ENCODE measurements at places on chromosomes 13 and 19.

- no peak for DNase-seq
These were observed 2358.4 kb downstream of the PCDH9 start for GRCh38 chr13:64871742-64872141.

GRCh38 chr13:22120646-22121045 lies 449.8 kb downstream of the FGF9 start:
- DNase-seq, result no peak

DNA sequence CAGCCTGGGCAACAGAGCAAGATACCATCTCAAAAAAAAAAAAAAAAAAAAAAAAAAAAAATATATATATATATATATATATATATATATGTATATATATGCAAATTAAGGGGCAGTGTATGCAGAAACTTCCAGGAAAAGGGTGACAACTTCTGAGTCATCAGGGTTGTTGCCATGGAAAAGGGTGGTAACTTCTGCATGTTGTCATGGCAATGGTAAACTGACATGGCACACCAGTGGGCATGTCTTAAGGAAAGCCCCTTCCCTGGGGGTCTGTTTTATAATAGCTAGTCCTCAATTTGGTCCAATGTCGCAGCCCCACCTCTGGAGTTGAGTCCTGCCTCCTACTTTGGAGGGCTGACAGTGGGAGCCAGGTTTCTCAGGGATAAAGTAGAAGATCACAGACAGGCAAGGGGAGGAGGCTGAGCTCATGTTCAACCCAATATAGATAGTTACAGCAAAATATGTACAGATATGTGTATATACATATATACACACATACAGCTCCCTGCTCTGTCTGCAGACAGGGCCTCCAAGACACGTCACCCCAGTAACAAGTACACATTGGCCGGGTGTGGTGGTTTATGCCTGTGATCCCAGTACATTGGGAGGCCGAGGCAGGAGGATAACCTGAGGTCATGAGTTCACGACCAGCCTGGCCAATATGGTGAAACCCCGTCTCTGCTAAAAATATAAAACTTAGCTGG lies 7.2 kb upstream of the FCHO1 start:
- no peak for DNase-seq

GRCh38 chr19:19031891-19032290 lies 1.4 kb downstream of the SUGP2 start:
- no peak for DNase-seq

DNA sequence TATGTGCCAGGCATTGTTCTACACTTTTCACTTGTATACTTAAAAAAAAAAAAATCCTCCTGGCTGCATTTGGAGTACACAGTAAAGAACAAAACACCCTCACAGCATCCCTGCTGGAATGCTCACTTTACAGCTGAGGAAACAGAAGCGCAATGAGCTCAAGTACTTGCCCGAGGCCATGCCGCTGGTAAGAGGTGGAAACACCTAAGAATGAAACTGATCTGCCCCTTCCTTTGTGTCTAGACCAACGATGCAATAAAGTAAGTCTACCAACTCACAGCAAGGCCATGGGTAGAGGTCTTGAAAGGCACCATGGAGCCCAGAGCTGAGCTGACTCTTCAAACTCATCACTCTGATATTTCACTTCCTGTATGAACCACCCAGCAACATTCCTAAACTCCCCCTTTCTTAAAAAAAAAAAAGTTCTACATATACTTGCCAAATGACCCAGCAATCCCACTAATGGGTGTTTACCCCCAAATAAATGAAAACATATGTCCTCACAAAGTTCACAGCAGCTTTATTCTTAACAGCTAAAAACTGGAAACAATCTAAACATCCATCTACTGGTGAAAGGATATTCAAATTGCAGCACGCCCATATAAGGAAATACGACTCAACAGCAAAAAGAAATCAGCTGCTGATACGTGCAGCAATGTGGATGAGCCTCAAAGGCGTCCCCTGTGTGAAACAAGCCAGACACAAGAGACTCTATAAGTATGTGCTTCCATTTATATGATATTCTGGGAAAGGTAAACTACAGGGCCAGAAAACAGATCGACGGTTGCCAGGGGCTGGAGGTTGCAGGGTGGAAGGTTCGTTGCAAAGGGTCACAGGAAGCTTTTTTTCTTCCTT lies 236.6 kb upstream of the MAB21L1 start:
- DNase-seq, result no peak

GRCh38 chr13:87677043-87677495 lies 5.9 kb downstream of the SLITRK5 start:
- DNase-seq, result no peak

DNA sequence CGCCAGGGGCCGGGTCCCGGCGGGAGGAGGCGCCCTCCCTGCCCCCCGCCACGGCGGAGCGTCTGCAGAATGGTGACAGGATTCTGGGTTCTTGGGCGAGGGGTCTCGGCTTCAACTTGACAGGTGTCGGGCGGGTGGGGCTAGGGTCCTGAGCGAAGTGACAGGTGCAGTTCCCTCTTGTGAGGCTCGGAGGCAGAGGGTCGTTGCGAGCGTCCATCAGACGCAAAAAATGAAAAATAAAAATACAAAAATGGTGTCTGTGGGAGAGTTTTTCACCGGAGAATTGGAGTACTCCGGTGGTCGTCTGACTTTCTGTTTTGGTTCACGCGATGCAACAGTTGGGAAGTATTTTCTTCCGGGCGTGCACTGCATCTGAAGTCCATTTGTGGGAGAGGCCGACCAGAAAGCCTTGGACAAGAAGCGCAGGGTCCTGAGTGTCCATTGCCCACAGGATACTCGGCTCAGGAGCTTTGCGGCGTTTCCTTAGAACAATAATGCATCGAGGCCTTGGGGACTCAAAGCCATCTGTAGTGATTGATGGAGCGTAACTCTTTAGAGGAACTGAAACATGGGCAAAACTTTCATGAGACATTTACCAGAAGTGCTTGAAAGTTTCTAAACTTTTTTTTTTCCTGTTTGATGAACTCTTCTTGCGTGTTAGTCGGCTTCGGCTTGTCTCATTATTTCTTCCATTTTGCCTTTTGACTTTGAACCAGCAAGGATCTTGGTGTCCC lies 759 bp downstream of the RB1 start:
- peak; percentile 45 for DNase-seq

DNA sequence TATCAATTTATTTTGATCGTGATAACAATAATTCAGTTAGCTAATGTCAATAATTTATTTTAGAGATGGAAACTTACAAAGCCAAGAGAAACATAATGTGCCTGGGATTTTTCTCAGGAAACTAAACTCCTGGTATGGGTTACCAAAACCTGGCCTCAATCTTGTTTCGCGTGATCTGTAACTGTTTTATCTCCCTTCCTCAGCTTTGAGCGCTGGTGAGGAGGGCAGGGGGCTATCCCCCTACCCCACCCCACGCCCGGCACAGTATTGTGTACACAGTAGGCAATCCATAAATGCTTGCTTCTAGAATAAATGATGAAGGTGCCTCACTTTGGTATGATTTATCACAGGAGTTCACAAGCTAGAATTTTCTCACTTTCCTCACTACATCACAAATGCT lies 7.7 kb upstream of the DOCK9 start:
- DNase-seq, result no peak

DNA sequence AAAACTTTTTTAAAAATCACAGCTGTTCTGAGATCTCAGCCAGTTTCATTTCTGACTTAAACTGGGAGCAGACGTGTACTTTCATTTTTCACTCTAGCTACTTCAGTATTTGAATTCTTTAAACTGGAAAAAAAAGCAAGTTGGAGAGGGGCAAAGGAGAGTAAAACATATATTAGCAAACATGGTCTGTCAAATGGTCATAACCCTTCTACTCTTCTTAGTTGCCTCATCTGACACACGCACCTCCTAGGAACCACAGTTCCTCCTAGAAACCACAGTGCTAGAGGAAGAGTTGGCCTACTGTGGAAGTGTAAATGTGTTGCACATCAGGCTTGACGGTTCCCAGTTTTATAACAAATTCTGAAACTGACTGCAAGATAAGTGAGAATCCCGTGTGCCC lies 47.2 kb downstream of the TM9SF2 start:
- no peak for DNase-seq

DNA sequence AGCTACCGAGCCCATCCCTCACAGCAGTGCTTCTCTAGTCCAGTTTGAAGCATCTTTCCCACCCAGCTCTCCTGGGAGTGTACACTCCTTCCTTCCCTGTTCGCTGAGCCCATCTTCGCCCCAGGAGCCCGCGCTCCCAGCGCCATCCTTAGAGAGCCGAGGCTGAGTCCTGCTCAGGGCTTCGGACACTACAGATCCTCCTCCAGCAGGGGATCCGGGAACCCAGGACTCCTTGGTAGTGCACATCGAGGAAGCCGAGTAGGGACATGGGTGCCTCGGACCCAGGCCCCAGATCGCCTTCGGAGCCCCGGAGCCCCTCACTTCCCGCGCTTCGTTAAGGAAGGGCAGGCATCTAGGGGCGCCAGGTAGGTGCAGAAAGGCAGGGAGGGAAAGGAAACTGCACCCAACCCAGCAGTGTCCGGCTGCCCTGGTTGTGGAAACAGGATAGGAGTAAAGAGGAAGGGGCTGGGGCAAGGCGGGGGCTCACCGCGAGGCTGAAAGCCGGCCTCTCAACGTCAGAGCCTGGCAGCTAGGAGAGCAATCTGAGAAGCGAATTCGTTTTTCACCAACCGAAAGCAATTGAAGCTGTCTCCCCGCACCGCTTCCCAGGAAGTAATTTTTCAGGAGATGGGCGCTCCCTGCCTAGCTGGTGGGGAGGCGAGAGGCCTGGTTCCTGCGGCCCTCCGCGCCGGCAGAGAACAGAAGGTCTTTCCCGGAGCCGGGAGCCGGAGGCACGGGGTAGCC lies 1.0 kb downstream of the PDX1 start:
- DNase-seq, result peak; percentile 22

- DNase-seq, result no peak
These were observed 1252.8 kb downstream of the EFNB2 start for GRCh38 chr13:105282406-105283285.

DNA sequence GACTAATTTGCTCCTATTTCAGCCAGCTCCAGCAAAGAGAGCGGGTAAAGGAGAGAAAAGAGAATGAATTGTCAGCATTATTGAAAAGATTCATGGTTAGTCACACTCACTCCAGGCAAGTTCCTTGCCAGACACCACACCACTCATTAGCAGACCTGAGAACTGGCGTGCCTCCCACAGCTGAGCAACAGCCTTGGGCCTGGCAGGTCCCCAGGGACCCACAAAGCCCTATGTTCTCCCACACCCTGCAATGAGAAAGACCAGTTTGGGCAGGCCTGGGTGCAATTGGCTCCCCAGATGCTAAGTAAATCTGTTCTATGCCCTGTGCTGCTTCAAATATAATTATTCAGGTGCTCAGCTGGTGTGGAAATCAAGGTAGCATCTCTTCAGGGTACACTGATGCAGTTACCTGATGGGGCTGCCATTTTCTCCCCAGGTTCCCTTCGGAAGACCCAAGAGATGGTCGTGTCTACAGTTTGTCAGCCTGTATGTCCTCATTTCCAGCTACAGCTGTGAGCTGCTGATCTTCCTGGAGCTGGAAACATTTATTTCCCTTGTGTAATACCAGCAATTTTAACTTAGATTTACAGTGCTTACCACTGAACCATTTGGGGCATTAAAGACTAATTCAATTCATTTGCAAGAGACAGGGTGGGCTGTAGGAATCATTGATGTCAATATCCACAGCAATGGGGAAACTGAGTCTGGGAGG lies 405.0 kb downstream of the COG6 start:
- peak; percentile 15 for DNase-seq

GRCh38 chr19:28130066-28130511 lies 1082.9 kb downstream of the UQCRFS1 start:
- DNase-seq, result no peak

- DNase-seq, result no peak
These were observed 493 bp downstream of the YIPF2 start for GRCh38 chr19:10927730-10928562.

DNA sequence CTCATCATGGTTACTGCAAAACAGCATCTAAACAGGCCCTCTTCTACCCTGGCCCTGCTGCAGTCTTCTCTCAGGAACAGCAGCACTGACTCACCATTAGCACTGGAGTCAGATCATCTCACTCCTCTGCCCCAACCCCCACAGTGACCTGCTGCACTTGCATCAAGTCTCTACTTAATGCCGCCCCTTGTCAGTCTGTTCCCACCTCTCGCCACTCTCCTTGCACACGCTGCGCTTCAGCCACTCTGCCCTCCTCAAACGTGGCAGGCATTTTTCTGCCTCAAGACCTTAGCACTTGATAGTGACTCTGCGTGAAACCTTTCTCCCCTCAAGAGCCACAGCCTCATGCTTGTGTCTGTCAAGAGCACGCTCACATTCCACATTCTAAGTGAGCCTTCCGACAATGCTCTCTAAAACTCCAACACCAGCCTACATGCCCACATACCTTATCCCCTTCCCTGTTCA lies 22.1 kb downstream of the MIPEP start:
- no peak for DNase-seq

- DNase-seq, result no peak
These were observed 683.9 kb upstream of the KLHL1 start for GRCh38 chr13:70792121-70792520.

DNA sequence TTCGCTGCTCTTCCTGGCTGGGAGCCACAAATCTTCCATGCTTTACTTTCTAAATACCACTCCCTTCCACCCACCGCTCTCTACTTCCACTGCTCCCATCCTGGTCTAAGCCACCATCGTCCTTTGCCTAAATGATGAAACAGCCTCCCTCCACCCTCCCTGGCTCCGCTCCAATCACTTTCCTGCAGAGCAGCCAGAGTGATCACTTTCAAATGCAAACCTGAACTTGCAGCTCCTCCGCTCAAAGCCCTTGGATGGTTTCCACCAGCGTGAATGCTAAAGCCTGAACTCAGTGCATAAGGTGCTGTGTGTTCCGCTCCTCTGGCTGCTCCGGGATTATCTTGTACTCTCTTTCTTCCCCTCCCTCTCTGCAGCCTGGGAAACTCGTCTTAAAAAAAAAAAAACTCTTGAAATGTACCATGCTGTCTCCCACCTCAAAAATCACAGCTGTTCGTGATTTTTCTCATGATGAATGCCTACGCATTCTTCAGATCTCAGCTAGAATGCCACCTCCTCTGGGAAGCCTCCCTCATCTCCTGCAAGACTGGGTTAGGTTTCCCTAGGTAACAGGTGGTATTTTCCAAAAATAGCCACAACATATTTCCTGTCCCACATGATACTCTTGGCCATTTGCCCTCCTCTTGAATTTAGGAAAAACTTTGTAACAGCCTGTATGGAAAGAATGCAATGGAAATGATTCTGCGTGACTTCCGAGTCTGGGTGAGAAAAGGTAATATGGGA lies 3.7 kb upstream of the SIN3B start:
- DNase-seq, result no peak

- no peak for DNase-seq
These were observed 6.0 kb upstream of the TMPRSS9 start for GRCh38 chr19:2353887-2354592.
